ENCODE measurements at places on chromosomes 7 and 10. TPM values are rescaled to one million over a fixed set of nuclear protein-coding genes. Genes with fewer than 3 reads are reported as not detected.

RET gene
- 0.53 TPM for total RNA-seq

SFTPA1 gene
- total RNA-seq: not detected

H2BK1 gene
- total RNA-seq: not detected

PODXL gene
- total RNA-seq: 2.1 TPM

NPY4R gene
- not detected for total RNA-seq

WIPF3 gene
- 0.70 TPM for total RNA-seq

TEX47 gene
- not detected for total RNA-seq

RHOBTB1 gene
- 3.0 TPM for total RNA-seq

FOXI2 gene
- not detected for total RNA-seq

CUZD1 gene
- not detected for total RNA-seq

RTKN2 gene
- total RNA-seq: not detected

PGAM2 gene
- total RNA-seq: not detected

MAGI2 gene
- 2.9 TPM for total RNA-seq

PROSER2 gene
- 24.5 TPM for total RNA-seq
